ENCODE measurements at places on chromosomes 6 and 20. TPM values are rescaled to one million over a fixed set of nuclear protein-coding genes. Genes with fewer than 3 reads are reported as not detected.

GRCh38 chr20:36425166-36425565, 116.2 kb upstream of the MYL9 start:
- DNase-seq: no peak

The PI3 gene
- not detected for total RNA-seq

DNA sequence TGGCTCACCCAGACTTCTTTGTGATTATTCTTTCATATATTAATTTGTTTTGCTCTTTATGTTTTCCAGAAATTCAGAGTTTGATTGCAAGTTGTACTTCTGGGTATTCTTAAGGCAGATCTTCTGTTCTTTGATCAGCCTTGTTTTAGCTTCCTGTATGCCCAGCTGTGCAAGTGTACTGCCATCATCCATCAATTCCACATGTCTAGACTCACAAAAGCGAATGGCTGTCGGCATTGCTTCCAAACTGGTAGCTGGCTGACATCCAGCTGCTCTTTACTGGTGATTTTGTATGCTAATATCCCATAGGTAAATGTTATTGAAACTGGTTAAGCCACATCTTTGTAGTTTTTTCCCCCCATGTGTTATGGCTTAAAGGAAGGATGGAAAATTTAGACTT, 1084.8 kb upstream of the CITED2 start:
- DNase-seq: no peak

DNA sequence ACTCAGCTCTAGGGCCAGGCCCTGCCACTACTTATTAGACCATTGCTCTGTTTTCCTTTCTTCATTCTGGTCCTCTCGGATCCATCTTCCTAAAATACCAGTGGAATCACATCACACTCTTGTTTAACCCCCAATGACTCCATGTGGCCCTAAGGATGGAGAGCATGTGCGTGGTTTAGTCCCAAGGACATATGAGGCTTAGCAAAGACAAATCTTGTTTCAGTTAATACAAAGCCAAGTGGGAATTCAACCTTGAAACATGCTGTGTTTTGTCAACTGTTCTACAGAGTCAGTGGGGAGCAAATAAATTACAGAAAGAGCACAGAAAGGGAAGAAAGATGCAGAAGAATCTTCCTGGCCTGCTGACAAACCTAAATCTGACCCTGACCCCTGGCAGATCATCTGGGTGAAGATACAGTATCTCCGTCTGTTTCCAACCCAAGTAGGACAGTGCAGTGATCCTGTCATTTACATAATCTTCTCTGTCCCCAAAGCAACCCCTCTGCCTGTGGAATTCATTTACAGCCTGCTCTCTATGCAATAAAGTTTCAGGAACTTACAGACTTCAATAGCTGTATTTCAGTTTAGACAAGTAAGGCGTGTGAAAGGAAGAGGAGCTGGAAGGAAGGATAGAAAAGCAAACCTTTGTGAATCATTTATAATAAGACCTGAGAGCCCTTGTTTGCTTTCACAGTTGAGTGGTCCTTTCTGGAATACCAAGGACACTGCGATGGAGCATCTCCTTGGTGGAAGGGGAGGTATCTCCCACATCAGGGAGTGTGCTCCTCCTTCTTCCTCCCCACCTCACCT, 144.0 kb downstream of the THBS2 start:
- no peak for DNase-seq

DNA sequence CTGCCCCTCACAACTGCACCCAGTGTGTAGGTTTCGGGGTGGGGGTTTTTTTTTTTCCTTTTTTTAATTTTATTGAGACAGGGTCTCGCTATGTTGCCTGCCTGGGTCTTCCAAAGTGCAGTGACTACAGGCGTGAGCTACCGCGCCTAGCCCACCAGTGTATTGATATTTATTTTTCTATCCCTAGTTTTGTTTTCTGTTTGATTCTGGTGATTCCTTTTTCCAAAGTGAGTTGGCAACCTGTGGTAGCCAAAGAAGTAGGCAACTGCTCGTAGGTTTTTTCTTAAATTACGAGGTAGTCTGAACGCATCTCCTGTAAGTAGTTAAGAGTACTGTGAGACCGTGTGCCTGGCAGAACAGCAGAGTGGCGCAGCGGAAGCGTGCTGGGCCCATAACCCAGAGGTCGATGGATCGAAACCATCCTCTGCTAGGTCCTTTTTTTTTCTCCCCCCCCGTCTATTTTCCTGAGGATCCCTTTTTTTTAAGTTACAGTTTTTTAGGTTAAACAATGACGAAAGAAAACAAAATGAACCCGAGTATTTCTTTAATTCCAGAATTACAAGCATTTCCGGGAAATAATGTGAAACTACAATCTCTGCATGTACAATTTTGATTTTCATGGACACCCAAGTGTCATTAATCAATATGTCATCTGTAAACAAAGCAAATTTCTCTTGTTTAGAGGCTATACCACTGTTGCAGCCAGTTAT, 78.7 kb upstream of the BTN3A2 start:
- peak; percentile 88 for DNase-seq

The PLG gene
- total RNA-seq: 0.38 TPM

The SLC2A10 gene
- not detected for total RNA-seq

DNA sequence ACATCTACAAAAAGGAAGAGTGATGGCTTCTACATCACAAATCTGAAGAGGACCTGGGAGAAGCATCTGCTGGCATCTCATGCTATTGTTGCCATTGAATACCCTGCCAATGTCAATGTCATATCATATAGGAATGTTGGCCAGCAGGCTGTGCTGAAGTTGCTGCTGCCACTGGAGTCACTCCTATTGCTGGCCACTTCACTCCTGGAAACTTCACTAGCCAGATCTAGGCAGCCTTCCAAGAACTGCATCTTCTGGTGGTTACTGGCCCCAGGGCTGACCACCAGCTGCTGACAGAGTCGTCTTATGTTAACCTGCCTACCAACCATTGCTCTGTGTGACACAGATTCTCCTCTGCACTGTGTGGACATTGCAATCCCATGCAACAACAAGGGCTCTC, 111.8 kb downstream of the PERP start:
- no peak for DNase-seq

- DNase-seq: no peak
These were observed 541.8 kb upstream of the NRSN1 start for GRCh38 chr6:23584134-23584763.

DNA sequence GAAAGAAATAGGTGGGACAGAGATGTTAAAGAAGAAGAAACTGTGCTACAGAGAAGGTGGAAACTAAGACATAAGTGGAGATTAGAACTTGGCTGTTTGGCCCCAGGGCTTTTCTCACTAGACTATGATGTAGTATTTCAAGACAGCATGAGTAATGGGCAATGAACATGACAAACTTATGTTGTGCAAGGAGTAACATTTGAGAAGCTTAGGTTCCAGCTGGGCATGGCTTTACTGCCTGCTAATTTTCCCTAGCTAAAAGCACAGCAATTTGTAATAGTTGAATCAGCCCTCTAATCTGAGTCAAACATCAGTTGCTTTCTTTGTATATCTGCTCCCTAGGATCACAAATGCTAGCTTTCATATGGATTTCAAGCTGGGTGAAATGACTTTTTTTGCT, 294.3 kb upstream of the BMP2 start:
- no peak for DNase-seq

The TREM1 gene
- total RNA-seq: 251 TPM

The EMILIN3 gene
- not detected for total RNA-seq

- no peak for DNase-seq
These were observed at the start of gene NRSN2 for GRCh38 chr20:346640-347316. TSS of gene NRSN2 (plus strand) at chr20:347111. CDS start at chr20:349644, 2,533 bp downstream.

The NOL7 gene
- total RNA-seq: 55.7 TPM

- no peak for DNase-seq
These were observed 9.6 kb downstream of the ERGIC3 start for GRCh38 chr20:35551503-35551902.

The HFE gene
- total RNA-seq: 4.6 TPM

DNA sequence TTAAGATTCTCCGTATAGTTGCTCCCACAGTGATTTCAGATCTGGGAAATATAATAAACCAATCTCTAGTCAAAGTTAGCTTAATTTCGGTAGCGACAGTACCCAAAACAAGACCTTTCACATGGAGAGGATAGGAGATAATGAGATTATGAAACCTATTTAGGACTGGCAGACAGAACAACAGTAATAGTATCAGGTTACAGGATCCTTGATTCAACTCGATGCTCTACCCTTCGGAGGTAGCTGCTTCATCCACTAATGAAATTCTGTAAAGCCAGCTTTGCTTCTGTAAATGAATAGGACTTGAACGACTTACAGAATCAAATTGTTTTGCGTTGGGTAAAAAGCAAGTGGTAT, 534 bp upstream of the AKIRIN2 start:
- no peak for DNase-seq

DNA sequence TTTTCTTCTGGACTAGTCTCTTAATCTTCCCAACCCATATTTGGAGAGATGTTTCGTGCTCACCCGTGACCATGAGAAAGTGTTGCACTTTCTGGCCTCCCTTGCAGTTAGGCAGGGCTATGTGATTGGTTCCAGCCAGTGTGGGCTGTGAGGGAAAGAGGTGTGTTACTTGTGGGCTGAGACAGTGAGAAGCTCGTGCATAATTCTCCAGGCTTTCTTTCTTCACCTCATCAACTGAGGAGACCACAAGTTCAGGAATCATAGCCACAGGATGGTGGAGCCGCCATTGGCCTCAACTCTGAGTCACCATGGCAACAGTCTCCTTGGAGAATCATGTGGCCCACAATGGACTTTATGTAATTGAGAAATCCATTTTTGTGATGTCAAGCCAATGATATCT, 57.5 kb upstream of the FUCA2 start:
- no peak for DNase-seq

DNA sequence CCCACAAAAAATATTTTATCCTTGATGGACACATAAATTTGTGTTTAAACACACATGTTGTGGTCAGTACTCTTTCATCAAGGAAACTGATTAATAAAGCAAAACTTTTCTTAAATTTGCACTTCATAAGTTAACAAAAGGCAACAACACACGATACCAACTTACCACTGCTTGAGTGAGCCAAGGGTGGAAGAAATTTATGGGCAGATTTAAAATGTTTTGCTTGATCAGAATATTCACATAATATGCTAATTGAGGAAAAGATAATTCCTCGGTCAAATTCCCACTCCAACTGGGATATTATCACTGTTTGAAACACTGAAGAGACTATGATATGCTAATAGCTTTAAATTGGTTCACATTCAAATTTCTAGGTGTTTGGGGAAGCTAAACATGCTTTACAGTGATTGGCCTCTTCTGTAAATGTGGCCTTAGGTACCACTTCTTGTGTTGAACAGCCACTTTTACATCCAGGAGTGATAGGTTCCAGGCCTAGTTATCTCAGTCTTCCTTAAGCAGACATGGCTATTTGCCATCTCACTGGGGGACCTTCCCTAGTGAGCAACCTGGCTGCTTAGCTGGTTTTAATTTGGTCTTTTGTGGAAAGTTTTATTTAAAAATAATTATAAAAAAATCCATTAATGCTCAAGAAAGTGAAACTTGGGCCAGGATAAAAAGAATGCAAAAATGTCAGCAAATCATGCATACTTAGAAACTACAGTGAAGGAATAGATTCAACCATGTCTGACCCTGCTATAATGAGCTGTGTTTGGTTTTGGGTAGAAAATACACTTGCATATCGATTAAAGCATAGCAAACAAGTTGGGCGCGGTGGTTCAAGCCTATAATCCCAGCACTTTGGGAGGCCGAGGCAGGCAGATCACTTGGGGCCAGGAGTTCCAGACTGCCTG, 221.2 kb upstream of the MAP3K7 start:
- DNase-seq: no peak

The PLA2G7 gene
- 4.5 TPM for total RNA-seq

- DNase-seq: peak; percentile 90
These were observed at the start of gene SYTL3 for GRCh38 chr6:158649289-158650143. TSS of gene SYTL3 (plus strand) at chr6:158650054. CDS start at chr6:158663269, 13,215 bp downstream.

The ZNF334 gene
- total RNA-seq: 1.7 TPM

- no peak for DNase-seq
These were observed 63.6 kb upstream of the KIF25 start for GRCh38 chr6:167933847-167934246.

- no peak for DNase-seq
These were observed 46.6 kb upstream of the AFDN start for GRCh38 chr6:167779993-167780655.

DNA sequence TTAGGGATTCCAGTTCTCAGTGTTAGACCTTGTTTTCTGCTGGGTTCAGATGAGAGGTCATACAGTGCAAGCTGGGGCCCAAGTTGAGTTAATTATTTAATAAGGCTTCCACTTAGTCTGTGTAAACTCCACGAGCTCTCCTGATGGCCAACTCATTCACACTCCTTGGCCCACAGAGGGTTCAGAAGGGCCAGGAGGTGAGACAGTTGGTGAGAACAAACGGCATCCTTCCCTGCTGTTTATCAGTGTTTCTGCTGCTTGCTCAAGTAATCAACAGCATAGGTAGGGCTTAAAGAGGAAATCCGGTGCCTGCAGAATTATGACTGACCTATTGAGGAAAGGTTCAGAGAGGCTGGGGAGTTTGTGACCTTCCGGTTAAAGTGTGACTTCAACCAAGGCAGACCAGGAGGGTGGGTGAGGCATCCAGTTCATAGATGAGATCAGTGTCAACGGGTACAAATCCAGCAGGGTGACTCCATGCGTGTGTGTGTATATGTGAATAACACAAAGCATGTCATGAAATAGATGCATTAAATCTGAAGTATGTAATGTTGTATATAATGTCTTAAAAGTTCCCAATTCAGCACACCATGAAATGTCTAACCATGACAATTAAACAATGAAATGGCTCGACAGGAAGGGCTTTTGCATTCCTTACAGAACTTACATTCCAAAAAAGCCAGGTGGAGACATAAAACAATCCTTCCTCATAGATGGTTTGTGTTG, 37.4 kb upstream of the BCAS1 start:
- DNase-seq: no peak

DNA sequence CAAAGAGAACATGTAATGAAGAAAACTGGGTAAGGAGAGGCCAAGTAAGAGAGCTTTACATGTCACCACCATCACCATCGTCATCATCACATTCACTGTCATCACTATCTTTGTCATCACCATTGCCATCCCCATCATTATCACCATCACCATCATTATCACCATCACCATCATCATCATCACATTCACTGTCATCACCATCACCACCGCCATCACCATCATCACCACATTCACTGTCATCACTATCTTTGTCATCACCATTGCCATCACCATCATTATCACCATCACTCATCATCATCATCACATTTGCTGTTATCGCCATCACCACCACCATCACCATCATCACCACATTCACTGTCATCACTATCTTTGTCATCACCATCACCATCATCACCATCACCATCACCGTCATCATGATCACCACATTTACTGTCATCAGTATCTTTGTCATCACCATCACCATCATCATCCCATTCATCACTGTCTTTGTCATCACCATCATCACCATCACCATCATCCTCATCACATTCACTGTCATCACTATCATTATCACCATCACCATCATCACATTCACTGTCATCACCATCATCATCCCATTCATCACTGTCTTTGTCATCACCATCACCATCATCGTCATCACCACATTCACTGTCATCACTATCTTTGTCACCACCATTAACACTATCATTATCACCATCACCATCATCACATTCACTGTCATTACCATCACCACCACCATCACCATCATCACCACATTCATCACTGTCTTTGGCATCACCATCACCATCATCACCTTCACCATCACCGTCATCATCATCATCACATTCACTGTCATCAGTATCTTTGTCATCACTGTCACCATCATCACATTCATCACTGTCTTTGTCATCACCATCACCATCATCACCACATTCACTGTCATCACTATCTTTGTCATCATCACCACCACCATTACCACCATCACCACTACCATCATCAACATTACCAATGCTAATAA, 172.3 kb downstream of the ERMARD start:
- no peak for DNase-seq

The STMND1 gene
- not detected for total RNA-seq

GRCh38 chr6:151493804-151494234, at the start of gene CCDC170:
TSS of gene CCDC170 (plus strand) at chr6:151494017. CDS start at chr6:151494129, 112 bp downstream.
- DNase-seq: no peak

The NMBR gene
- total RNA-seq: not detected

The CST5 gene
- total RNA-seq: not detected
